ENCODE measurements at places on chromosomes 2 and 18. TPM values are rescaled to one million over a fixed set of nuclear protein-coding genes. Genes with fewer than 3 reads are reported as not detected.

DNA sequence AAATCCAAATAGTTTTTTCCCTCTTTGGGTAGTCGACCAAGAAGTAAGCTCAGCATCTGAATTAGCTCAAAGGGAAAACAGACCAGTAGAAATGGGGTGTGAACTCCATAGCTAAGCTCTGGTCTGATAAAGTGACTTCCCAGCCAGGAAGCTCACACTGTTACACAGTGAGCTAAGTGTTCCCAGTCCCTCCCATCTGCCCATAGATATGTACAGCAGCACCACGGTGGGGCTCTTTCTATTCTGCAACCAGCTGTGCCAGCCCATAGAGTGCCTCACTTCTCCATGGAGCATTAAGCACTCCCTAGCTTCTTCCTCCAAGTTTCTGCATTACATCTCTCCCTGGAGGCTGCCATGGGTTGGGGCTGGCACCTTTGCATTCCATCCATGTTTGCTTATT is 27.6 kb upstream of the NEMP2 start:
- no peak for DNase-seq

DNA sequence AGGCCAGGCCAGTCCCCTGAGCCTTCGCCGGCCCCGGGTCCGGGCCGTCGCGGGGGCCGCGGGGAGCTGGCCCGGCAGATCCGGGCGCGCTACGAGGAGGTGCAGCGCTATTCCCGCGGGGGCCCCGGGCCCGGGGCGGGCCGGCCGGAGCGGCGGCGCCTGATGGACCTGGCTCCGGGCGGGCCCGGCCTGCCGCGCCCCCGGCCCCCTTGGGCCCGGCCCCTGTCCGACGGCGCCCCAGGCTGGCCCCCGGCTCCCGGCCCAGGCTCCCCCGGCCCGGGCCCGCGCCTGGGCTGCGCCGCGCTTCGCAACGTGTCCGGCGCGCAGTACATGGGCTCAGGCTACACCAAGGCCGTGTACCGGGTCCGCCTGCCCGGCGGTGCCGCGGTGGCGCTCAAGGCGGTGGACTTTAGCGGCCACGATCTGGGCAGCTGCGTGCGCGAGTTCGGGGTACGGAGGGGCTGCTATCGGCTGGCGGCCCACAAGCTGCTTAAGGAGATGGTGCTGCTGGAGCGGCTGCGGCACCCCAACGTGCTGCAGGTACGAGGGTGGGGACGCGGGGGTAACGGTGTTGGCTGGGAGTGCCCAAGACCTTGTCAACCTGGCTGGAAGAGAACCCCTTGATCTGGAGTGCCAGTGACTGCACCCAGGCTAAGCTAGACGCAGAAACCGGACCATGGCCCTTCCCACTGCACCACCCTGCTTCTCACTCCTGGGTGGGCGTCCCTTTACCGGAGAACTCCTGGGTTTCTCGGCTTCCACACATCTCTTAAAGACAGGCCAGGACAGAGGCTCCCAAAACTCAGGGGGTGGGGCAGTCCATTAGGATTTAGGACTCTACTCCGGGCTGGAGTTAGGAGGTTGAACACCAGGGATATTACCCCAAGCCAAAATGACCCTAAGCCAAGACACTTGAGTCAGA is 739 bp downstream of the PKDCC start:
- DNase-seq = no peak

GRCh38 chr2:1676913-1677820 is 67.1 kb downstream of the PXDN start:
- no peak for DNase-seq

DNA sequence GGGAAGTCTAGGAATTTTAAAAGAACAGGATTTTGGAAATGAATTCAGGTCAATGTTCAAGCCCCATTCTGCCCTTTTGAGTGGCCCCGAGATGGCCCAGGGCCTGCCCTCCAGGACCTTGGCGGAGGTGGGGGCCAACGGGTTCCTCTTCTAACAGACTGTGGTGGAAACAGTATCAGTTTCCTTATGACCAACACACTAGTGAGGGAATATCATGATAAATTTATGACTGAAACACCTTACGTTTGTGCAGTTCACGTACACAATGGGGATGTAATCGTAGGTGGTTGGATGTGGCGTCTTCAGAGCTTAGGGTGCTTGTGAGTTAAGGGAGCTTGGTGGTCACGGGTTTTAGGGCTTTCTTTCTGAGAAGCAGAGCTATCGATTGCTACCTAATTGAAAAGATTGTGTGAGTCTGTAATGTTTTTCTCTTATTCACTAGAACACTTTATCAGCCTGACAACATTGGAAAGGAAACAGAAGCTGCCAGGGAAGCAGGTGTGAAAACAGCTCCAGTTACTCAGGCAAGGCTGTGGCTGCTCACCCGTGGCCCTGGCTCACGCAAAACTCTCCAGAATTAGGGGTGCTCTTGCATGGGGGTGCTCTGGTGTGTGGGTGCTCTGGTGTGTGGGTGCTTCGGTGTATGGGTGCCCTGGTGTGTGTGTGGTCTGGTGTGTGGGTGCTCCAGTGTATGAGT is 165.3 kb downstream of the SNTG2 start:
- DNase-seq = no peak

GRCh38 chr2:2740238-2740775 is 409.2 kb upstream of the MYT1L start:
- no peak for DNase-seq

DNA sequence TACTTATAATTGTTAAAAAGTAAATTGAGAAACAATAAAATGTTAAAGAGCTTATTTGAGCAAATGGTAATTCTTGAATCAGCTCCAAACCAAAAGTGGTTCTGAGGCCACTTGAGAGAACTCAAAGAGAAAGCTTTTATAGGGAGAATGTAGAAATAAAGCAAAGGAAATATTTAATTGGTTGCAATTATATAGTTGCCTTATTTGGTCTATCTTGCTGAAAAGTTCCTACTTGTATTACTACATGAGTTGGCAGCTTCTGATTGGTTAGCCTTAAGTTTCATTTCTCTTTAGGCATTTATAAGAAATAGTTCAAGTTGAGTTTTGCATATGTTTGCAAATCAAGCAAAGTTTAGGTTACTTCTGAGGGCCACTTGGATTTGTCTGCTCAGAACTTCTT is 38.1 kb downstream of the SCN2A start:
- no peak for DNase-seq

DNA sequence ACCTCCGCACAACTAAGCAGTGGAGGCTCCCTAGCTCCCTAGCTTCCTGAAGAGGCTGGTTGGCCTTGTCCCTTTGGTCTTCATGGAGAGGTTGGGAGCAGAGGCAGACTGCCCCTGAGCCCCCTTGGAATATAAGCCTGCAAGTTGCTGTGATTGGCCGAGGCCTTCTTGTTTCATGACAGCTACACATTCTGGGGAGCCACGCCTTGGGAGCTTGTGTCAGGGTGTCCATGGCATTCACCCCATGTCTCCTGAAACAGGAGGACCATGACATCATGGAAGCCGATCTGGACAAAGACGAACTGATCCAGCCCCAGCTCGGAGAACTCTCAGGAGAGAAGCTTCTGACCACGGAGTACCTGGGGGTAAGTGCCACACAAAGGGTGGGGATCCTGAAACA is 64.0 kb upstream of the B3GNT7 start:
- no peak for DNase-seq

LIPG gene
- polyA plus RNA-seq = 41.9 TPM

C2orf15 gene
- polyA plus RNA-seq = 12.5 TPM

DNA sequence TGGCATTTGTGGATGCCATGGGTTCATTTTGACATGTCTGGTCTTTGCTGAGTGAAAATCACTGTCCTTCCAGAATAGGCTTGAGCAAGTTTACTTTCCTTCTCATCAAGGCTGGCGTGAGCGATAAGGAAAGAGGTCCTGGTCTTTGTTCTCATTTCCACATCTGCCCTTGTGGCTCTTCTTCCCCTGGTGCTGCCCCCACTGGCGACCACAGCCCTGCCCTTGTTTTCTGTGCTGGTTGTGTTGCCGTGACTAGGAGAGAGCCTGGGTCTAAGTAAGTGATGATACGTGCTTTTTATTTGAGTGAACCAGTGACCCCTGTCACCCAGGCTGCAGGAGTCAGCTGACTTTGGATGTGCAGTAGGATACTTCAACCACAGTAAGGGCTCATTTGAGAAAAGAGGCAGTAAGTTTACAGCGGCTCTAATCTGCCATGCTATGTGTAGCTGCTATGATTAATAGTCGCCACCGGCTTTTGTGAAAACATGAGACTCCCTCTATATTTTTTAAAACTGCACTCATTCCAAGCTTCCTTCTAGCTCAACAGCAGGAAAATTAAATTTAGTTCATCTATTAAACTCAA is 441.7 kb downstream of the RNF144A start:
- no peak for DNase-seq
